ELR (cell line): ENCODE measurements at places on chromosomes 12 and 14.

DNA sequence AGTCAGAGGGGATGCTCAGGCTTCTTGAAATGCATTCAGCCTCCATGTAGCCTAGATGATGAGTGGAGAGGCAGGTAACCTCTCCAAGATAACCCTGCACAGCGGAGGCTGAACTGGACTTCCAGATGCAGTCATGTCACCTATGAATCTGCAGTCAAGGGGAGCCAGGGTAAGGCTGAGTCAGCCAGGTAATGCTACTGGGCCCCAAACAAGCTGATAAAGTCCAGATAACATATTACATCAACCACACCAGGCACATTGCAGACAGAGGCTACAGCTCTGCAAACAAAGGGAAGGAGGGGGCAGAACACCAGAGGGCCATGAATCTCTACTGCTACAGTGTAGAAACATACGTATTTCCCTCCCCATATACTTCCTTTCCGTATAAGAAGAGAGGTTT lies 14.0 kb downstream of the RNASE9 start:
- no peak for DNase-seq

GRCh38 chr12:86959766-86960458 lies 703.7 kb upstream of the MGAT4C start:
- no peak for DNase-seq

GRCh38 chr12:75542942-75543341 lies 31.5 kb upstream of the KRR1 start:
- DNase-seq, result peak; percentile 32

DNA sequence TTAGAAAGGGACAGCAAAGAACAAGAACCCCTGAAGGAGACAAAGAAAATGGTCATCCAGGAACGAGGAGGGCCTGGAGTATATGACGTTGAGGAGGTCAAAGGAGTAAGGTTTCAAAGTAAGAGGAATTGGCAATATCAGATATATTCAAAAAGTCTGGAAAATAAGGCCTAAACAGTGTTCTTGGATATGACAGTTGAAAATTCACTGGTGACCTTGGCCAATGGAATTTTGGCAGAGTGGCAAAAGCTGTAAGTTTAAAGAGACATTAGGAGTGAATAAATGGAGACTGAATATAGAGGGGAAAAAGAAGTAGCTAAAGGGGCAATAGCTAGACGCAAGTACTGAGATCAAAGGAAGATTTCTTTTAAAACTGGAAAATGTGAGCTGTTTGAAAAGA lies 4.1 kb upstream of the ACTN1 start:
- DNase-seq, result no peak

- no peak for DNase-seq
Measured at GRCh38 chr12:114938487-114939210, 254.7 kb upstream of the TBX3 start.

- peak; percentile 87 for DNase-seq
Measured at GRCh38 chr12:51118706-51119105, 35.3 kb upstream of the CSRNP2 start.
